Stimulated activated naive CD4-positive, alpha-beta T cell treated with Interleukin-2 at 50 U/mL for 16 hours (primary cell): ENCODE measurements at places on chromosomes 6 and 20.

DNA sequence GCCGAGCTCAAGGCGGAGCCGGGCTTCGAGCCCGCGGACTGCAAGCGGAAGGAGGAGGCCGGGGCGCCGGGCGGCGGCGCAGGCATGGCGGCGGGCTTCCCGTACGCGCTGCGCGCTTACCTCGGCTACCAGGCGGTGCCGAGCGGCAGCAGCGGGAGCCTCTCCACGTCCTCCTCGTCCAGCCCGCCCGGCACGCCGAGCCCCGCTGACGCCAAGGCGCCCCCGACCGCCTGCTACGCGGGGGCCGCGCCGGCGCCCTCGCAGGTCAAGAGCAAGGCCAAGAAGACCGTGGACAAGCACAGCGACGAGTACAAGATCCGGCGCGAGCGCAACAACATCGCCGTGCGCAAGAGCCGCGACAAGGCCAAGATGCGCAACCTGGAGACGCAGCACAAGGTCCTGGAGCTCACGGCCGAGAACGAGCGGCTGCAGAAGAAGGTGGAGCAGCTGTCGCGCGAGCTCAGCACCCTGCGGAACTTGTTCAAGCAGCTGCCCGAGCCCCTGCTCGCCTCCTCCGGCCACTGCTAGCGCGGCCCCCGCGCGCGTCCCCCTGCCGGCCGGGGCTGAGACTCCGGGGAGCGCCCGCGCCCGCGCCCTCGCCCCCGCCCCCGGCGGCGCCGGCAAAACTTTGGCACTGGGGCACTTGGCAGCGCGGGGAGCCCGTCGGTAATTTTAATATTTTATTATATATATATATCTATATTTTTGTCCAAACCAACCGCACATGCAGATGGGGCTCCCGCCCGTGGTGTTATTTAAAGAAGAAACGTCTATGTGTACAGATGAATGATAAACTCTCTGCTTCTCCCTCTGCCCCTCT lies 1.1 kb downstream of the CEBPB start:
- peak; percentile 69 for DNase-seq

DNA sequence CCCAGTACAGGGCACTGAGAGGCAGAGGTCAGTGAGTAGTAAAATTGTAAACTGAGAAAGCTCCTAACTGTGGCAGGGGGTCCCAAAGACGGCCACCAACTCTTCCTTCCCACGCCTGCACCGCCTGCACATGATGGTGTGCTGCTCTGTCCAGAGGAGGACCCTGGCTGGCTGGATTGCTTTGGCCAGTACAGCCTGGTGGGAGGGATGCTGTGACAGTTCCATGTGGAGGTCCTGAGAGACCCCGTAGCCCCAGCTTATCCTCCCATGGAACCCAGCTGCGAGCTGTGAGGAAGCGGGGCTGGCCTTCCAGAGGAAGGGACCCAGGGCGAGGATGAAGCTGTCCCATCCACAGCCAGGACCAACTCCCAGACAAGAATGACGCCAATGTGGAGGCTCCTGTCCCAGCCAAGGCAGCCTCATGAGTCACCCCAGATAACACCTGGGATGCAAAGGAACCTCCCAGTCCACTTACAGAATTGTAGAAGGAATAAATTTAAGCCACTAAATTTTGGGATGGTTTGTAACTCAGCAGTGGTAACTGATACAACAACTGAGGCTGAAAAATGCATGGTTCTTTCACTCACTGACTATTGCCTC lies 2.0 kb upstream of the ACSS1 start:
- no peak for DNase-seq

- DNase-seq: no peak
Observed at GRCh38 chr6:37904590-37904989, 85.1 kb downstream of the ZFAND3 start.

DNA sequence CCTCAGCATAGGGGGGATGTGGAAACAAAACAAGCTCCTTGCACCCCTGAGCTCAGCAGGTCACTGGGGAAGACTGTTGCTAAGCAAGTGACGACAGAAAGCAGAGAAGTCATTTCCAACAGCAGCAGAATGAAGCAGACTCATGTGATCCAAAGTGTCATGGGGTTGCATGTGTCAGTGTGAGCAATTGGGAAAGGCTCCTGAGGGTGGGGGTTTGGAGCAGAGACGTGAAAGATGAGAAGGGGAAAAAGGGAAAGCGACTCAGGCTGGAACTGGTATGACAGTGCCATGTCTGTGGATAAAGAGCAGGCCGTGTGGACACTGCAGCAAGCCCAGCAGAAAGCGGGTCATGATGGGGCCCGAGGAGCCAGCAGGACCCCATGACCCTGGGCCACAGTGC lies 363.9 kb downstream of the PREX1 start:
- DNase-seq: no peak

GRCh38 chr6:121887724-121888123 lies 452.3 kb downstream of the GJA1 start:
- no peak for DNase-seq

DNA sequence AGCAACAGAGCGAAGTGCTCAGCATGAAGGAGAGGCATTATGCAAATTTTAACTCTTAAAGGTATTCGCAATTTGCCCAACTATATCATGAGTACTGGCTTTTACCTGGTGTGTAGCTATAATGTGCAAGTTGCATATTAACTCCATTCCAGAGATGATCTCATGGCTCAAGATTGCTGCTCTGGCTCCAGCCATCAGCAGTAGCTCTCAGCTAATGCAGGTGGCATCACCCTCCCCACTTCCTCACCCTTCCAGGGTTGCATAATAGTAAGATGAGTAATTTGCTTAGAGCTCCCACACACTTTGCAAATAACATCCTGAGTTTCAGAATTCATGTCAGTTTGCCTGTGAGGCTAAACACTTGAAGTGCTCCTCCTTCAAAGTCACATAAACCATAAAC lies 15.9 kb upstream of the PCSK2 start:
- DNase-seq: no peak

GRCh38 chr20:49171909-49172308 lies 16.2 kb downstream of the STAU1 start:
- no peak for DNase-seq

DNA sequence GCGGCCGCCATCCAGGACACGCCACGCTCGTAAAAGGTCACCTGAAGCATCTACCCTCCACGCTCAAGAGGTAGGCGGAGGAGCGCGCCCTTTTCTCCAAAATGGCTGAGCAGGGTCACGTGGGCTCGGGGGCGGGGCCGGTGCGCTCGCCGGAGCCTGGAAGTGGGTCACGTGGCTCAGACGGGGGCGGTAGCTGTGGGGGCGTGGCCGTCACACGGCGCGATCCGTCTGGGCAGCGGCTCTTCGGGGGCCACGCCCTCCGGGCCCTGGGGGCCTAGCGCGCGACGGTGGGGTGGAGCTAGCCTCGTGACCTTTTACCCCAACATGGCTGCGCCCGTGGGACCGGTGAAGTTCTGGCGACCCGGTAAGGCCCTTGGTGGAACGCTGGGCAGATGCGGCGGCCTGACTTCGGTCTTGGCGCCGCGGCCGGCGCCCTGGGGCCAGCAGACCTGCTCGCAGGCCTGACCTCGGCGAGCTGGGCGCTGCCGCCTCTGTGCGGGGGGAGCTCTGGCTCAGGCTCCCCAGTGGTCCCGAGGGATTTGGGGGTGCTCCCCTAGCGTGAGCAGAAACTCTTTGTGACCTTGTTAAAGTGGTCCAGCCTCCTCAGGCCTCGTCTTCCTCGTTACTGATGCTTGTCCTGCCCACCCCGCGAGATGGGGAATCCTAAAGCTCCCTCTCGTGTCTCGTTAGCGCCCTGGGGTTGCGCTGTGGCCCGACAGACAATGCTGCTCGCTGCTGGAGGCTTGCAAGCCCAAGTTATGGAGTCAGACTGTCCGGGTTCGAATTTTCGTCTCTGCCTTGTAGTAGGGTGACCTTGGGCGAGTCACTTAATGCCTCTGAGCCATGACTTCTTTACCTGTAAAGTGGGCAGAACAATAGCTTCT lies at the start of gene DHX35:
TSS of gene DHX35 (plus strand) at position 301 of the 884 bp plus-strand sequence. CDS start at position 325, 24 bp downstream.
- DNase-seq: peak; percentile 99

DNA sequence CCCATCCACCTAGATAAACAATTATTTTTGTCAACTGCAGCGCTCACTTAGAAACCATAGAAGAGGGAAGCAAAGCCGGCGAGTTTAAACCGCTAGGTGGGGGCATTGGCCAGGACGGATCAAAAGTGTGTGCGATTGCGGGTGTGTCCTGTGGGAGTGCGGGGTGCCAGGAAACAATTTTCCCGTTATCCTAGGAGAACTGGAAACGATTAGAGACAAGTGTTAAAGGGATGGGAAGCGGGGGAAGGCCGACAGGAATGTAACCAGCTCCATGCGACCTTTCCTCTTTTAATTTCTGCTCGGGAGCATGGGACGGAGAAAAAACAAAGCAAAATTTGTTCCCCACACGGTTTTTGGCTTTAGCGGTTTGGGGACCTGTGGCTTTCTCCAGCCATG lies 2.8 kb upstream of the HTR1B start:
- no peak for DNase-seq

- no peak for DNase-seq
Observed at GRCh38 chr6:149246691-149247384, 70.7 kb upstream of the TAB2 start.

- no peak for DNase-seq
Observed at GRCh38 chr6:75870389-75870788, 121.3 kb downstream of the MYO6 start.

GRCh38 chr6:37514321-37514771 lies 14.7 kb upstream of the CCDC167 start:
- DNase-seq: peak; percentile 57

DNA sequence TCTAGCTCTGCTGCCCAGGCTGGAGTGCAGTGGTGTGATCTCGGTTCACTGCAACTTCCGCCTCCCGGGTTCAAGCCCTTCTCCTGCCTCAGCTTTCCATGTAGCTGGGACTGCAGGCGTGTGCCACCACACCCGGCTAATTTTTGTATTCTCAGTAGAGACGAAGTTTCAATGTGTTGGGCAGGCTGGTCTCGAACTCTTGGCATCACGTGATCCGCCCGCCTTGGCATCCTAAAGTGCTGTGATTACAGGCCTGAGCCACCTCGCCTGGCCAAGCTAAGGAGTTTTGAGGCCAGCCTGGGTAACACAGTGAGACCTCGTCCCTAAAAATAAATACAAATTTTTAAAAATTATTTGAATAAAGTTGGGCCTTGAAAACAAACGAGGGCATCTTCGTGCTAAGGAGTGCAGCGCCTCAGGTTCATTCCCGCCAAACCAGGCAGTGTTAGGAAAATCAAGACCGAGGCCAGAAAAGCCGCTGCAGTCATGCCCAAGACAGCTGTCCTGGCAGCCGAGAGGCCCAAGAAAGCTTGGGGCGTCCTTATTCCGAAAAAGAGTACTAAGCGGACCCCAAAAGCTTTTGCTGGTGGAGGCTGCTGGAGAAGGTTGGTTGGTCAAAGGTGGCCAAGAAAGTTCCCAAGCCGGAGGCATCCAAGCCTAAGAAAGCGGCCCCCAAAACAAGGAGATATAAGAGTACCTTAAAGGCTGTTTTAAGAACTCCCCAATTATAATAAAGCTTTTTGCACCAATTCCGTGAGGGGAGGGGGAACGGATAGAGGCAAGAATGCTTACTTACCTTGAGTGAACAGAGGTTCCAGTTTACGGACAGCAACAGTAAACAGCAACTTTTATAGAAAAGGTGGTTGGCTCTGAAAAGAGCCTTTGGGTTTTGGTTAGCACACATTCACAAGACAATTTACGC lies 109.0 kb downstream of the HFE start:
- DNase-seq: no peak

DNA sequence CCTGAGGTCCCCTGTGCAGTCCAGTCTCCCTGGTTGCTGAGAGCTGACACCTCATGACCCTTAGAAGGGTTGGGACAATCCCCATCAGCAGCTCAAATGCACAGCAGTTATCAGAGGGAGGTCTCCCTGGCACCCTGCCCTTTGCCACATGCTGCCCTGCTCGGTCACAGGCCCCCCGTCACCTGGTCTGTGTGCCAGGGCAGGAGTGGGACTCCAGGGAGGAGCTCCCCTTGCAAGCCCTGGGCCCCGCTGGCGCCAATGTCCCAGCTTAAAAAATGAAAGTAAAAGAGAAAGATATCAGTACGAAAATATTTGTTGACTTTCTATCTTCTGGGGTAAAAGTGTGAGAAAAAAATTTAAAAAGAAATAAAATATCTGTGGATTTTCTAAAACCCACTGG lies 68.1 kb upstream of the SLC22A16 start:
- DNase-seq: no peak

DNA sequence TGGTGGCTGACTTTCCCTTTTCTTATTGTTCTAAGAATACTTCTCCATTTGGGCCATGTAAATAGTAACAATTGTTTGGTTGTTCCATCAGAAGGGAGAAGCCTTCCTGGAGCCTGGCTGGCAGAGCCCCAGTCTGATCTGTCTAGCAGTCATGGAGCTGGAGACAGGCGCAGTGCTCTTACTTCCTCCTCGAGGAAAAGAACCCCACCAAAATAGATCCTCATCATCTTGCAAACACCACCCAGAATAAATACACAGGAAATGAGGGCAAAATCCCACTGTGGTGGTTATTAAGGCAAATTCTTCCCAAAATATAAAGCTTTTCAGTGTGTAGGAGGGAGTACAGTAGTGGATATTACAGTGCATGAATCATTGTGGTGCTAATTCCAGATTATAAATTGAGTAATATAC lies 195.1 kb upstream of the SGK1 start:
- DNase-seq: no peak

DNA sequence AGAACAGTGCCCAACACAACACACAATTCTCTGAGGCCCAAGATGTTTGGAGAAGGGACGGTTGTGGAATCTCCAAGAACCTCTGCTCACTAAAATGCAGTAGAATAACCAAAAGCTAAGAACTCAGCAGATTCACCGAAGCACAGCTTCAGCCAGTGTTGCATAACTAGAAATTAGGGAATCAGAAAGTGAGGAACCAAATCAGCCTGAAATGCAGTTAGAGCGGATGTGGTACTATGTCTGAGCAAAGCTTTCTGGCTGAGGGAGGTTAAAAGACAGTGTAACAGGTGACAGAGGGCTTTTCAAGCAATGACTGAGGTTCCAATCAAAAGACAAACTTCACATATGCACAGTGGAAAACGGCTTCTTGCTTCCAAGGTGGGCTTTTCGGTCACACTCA lies 197.9 kb upstream of the KCNK16 start:
- DNase-seq: no peak

GRCh38 chr6:8829796-8830195 lies 394.5 kb upstream of the SLC35B3 start:
- no peak for DNase-seq

GRCh38 chr6:54059683-54060082 lies 51.6 kb upstream of the MLIP start:
- DNase-seq: no peak

DNA sequence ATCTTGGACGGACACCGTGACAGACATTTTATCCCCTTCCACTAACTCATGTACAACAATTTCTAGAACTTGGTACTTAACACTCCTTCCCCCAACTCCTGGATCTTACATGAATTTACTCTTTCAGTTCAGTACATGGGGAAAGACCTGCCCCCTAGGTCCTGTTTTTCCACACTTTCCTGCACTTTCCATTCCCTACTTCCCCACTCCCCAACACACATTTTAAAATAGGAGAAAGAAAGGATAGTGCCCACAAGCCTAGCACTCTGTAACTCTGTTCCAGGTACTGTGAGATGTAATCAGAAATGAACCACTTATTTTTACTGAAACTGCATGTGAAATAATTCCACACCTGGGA lies 1.3 kb downstream of the ADGRG6 start:
- DNase-seq: no peak

GRCh38 chr6:113907102-113907815 lies 50.1 kb downstream of the MARCKS start:
- no peak for DNase-seq

GRCh38 chr6:13848522-13849150 lies 34.3 kb upstream of the MCUR1 start:
- no peak for DNase-seq

- DNase-seq: no peak
Observed at GRCh38 chr20:50690650-50691572, at the start of gene RIPOR3. TSS of gene RIPOR3 (minus strand) at chr20:50691542. CDS start at chr20:50691128, 414 bp downstream.

GRCh38 chr6:101286146-101286545 lies 107.4 kb upstream of the GRIK2 start:
- no peak for DNase-seq

GRCh38 chr6:27962506-27962905 lies 5.5 kb downstream of the OR2B6 start:
- no peak for DNase-seq
